A172 (cell line): ENCODE measurements at places on chromosomes 16 and 17.

- no peak for DNase-seq
Observed at GRCh38 chr16:46896314-46896968, 12.3 kb downstream of the GPT2 start.

GRCh38 chr17:15930426-15930825, 14.5 kb upstream of the ADORA2B start:
- no peak for DNase-seq

DNA sequence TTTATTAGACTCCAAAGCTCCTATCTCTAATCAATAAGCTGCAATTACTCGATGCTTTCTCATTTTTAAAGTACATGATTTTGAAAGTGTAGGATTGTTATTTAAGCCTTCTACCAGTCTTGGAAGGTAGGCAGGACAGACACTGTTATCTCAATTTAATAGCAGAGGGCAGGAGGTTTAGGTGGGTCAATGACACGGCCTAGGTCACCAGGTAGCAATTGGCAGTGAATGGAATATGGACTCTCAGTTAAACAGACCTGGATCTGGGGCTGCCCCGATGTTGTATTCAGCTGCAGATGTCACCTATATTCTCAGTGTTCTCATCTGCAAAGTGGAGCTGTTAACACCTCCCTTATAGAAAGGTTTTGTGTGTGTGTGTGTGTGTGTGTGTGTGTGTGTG, 124.4 kb upstream of the ANKFN1 start:
- no peak for DNase-seq

DNA sequence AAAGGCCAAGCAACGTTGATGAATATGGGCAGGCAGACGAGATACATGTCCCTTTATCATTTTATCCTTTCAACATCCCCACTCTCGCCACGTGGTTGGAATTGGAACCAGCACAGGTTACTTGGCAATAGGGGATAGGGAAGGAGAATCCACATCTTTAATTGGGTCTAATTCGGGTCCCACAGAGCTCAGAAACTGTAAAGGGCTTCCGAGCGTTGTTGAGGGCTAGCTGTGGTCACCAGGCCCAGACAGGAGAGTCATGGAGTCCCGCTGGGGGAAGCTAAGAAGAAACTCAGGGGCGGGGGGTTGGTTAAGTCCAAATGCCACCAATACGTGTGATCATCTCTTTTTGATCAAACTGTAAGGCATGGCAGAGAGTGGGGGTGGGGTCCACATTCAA, 271.3 kb upstream of the ZFHX3 start:
- DNase-seq: no peak

DNA sequence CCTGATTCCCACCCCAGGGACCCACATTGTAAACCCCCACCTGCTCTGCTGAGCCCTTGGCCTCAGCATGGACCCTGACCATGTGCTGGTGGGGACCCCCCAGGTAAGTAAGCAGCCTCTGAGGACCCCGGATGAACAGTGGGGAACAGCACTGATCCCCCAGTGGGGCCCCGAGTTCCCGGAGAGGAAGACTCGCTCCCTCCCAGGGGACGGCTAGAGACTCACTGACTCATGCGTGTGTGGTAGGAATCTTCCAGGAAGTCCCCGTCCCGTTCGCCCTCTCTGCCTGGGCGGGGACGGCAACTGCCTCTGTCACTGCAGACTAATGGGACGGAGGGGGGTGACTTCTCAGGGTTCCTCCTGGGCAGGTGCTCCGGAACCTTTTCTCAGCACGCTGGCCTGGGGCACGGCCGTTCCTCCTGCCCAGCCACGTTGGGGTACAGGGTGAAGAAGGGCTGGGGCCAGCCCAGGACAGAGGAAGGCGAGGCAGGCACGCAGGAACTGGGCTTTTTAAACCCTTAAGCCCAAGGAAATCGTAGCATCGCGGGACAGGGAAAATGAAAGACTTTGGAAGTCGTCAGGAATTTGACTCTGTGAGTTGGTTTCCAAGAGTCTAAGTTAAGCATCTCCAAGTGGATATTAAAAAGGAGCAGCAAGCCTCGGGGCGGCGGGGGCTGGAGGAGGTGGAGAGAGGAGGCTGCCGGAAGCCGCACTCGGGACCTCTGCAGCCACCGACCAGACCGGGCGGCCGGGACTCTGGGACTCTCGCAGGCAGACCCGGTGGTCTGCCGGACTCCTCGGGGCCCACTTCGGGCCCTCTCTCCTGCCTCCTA, 178.7 kb downstream of the SEC14L1 start:
- DNase-seq: peak; percentile 99

- DNase-seq: peak; percentile 31
Observed at GRCh38 chr17:77817953-77818352, 140.6 kb upstream of the TNRC6C start.

GRCh38 chr16:50377001-50377400, 8.2 kb upstream of the BRD7 start:
- DNase-seq: no peak

DNA sequence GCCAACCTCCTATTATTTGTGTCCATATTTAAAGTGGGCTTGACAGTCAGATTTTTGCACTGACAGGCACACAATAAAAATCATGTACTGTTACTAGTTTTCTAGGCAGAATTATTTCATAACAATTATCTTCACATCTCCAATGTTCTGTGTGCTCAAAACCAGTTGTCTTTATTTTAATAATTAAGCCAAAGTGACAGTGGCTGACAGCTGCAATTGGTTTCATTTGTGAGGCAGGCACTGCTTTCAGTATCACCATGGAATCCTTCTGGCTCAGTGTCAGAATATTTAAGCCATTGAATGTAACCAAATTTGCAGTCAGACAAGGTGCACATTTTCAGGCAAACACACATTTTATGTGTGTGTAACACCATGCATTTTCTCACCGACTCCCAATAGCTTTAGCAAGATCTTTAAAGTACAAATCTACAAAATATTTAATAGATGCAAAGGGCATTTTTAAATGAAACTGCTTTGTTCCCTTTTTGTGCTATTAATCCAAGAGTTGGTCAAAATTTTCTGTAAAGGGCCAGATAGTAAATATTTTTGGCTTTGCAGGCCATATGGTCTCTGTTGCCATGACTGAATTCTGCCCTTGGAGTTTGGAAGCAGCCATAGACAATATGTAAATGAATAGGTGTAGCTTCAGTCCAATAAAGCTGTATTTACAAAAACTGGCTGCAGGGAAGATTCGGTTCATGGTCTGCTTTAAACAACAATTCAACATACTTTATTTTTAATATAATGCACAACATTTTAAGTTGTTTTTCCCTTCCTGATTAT, 486.0 kb downstream of the KCNJ2 start:
- DNase-seq: no peak

DNA sequence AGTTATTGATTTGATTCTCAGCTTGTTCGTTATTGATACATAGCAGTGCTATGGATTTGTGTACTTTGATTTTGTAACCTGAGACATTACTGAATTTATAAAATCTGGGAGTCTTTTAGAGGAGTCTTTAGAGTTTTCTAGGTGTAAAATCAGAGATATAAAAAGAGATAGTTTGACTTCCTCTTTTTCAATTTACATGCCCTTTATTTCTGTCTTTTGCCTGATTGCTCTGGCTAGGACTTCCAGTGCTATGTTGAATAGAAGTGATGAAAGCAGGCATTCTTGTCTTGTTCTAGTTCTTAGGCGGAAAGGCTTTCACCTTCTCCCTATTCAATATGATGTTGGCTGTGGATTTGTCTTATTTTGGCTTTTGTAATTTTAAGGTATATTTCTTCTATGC, 106.2 kb downstream of the PHKB start:
- DNase-seq: no peak

GRCh38 chr17:67052720-67053437, 8.5 kb downstream of the CACNG1 start:
- no peak for DNase-seq

DNA sequence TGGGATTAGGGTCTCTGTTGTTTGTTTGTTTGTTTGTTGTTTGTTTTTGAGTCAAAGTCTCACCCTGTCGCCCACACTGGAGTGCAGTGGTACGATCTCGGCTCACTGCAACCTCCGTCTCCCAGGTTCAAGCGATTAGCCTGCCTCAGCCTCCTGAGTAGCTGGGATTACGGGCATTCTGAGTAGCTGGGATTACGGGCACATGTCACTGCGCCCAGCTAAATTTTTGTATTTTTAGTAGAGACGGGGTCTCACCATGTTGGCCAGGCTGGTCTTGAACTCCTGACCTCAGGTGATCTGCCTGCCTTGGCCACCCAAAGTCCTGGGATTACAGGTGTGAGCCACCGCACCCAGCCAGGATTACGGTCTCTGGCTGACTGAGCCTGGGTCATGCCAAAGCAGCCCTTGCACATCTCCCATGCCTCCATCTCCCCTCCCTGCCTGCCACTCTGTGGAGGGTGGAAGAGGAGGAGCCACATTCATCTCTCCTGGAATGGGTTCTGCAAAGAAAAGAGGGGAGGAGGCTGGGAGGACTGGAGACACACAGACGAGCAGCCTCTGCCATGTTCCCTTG, 59.2 kb downstream of the BEAN1 start:
- DNase-seq: no peak

DNA sequence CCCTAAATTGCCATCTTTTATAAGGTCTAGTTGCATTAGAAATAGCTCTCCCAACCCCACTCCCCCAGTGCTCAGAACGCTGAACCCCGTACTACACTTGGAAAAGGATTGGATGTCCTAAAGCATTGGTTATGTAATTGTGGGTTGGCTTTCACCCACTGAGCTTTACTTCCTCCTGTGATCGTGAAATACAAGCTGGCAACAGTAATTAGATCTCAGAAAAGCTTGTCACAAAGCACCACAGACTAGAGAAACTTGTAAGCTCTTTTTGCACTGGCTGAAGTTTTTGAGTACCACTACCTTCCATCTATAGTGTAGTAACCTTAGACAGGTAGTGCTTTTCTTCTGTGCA, 54.4 kb downstream of the SIAH1 start:
- DNase-seq: no peak

DNA sequence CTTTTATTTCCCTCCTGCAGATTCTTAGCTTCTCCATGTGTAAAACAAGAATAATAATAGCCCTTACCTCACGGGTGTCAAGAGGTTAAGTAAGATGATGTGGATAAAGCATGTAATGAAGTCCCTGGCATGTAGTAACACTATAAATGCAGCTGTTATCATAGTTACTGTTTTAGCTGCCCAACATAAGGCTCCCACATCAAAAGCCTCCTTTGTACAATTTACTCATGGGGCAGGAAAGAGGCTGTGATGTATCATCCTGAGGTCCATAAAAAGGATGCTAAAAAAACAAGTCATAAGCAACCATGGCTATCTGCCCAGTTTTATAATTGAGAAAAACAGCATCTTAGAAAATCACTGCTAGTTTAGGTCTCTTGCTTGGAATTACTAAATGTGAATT, 339.7 kb downstream of the CA10 start:
- DNase-seq: no peak

GRCh38 chr17:42050393-42051012, at the start of gene C17orf113:
Gene C17orf113 (minus strand): TSS chr17:42050601. CDS start chr17:42043376, 7,225 bp downstream.
- no peak for DNase-seq

- DNase-seq: no peak
Observed at GRCh38 chr16:48011878-48012658, 143.7 kb downstream of the ABCC12 start.
